Stimulated activated naive CD4-positive, alpha-beta T cell (primary cell): ENCODE measurements at places on chromosomes 11 and 22.

DNA sequence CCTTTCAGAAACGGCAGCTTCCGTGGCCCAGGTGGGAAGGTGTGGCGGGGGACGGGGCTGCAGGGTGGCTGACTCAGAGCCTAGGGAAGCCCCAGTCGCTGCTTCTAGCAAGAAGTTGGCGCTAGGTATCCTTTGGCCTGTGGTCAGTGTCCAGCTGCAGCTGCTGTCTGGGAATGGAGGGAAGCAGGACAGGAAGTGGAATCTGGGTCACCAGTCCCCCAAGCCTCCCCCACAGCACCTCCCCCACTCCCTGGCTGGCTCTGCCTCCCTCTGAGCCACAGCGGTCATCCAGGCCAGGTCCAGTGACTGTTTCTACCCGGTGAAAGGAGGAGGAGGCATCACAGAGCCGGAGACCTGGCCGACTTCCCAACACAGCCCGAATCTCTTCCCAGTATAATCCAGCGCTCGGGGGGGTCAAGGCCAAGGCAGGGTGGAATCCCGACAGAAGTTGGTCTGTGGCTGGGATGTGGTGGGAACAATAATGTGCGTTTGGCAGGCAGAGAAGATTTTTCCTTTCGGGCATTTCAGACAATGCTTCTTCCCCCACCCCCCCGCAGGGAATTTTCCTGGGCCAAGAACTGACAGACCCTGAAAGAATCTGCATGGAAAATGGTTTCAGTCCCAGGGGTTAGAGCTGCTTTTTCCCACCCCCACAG is 45.1 kb downstream of the C11orf96 start:
- no peak for DNase-seq

DNA sequence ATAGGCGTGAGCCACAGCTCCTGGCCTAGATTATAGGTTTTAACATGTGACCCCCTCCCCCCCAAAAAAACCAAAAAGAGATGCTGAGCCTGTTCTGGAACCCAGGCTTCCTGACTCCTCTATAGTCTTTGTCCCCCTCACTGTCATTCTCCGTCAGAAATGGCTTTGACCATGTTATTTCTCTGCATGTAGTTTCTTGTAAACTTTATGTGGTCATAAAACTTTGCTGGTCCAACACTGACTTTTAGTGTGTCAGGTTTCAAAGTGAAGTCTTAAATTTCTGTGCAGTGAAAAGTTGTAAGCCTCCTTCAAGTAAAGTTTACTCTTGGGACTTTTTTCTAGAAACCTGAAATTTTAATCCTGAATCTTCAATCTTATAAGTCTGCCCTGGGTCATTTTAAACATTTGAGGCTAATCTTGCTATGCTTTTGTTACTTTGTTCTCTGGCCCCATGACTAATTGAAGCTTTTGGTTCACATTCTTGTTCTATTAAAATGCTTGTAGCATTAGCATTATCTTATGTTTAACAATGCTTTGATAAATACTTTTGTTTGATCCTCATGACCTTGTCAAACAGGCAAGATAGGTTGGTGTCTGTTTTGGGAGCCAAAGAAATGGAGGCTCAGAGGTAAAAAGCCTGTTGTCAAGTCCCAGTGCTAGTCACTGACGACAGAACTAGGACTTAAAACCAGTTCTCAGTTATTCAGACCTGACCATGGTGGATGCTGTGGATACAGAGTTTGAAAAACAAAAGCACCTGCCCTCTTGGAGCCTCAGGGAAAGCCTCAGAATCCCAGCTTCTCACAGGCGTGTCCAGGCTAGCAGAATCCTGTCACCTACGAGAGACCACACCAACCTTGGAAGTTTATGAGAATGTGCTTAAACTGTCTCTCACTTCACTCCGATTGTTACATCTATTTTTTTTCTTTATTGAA is 87.7 kb upstream of the HORMAD2 start:
- DNase-seq, result no peak

DNA sequence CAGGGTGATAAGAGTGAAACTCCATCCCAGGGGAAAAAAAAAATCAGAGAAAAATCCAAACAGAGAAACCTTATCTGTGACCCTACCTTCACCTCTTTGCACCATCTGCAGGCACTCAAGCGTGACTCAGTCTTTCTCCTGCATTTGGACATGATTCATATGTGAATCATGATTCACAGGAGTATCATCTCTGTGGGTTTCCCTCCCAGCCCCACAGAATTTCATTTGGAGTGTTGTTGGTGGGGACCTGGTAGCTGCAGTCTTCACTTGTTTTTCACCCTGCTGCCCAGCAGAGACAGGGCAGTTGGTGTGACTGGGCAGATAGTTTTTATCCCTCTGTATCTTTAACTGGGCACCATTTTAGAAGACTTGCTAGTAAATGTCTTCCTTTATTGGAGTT is 75.7 kb downstream of the DEPDC5 start:
- DNase-seq, result no peak

DNA sequence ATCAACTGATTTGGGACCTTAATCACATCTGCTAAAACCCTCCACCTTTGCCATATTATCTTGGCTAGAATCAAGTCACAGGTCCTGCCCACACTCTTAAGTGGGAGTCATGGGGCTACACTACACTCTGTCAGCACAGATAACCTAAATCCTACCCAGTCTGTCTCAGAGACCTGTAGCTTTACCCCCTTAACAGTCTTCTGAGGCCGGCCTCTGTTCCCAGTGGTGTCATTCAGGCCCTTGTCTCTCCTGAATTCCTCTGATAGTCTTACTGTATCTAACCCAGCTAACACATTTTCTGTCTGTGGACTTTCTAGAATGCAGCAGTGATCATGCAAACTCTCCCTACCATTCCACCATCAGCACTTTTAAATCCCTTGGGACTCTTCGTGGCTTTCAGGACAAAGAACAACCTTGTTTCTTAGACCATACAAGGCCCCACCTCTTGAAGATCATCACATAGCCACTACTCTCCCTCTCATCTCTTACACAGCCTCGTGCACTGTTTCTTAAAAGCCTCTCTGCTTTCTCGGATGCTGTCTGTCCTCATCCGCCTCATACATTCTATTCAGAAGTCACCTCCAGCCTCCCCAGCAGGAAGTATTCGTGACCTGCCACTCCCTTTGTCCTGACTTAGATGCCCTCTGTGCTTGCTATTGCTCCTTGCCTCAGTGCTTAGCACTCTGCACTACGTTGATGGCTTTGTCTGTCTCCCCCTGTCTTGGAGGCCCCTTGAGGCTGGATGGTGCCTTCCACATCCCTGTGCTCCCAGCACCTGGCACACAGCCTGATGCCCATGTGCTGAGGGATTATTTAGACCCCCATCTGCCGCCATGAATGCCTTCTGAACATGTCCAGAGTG is 57.9 kb downstream of the PANX1 start:
- no peak for DNase-seq

DNA sequence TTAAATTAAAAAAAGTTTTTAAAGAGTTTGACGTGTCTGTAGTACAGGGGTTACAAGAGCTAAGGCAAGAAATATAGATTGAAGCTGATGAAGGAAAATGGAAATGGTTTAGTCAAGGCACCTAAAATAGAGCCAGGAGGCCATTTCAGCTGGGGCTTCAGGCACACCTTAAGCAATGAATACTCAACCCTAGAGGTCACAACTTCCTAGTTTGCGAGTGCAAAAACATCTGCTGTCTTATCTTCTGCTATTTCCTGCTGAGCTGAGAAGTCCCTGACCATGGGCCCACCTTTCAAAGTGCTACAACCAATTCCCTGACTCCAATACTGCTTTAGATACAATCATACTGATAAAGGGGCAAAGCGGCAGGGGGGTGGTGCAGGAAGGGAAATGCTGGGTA is 87.4 kb downstream of the DLG2 start:
- no peak for DNase-seq

DNA sequence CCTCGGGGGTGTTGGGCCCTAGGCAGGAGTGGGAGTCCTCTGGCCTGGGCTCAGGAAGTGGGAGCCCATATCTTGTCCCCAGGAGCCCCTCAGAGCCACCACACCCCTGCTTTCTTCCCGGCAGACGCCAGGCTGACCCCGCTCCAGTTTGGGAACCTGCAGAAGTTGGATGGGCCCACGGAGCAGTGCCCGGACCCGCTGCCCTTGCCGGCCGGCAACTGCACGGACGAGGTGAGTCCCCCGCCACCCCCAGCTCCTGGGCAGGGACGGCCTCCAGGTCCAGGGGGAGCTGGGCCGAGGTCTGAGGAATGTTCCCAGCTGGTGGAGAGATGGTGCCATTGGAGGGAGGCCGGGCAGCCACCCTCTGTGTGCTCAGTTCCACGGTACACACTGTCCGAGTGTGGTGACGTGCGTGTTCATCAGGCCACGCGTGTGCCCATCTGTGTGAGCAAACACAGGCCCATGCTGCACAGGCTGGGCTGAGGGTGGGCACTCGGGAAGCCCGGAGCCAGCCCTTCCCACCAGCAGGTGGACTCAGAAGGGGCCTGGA is 4.8 kb downstream of the MUC5B start:
- DNase-seq, result no peak

DNA sequence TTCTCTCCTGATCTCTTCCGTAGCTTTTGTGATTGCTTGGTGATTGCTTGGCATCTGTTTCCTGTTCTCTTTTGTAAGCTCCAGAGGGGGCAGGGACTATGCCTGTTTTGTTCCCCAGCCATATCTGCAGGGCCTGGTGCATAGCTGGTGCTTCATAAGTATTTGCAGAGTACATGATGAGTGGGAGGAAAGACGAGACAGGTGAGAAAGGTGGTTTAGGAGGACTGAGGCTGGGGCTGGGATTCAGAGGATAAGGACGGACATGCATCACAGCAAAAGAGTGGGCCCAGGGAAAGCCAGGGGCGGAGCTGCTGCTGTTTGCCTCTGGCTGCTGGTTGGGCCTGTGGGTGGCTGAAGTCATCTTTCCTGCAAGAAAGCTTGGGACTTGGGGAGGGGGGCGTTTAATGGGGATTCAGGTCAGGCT is 62.4 kb downstream of the DSCAML1 start:
- no peak for DNase-seq

DNA sequence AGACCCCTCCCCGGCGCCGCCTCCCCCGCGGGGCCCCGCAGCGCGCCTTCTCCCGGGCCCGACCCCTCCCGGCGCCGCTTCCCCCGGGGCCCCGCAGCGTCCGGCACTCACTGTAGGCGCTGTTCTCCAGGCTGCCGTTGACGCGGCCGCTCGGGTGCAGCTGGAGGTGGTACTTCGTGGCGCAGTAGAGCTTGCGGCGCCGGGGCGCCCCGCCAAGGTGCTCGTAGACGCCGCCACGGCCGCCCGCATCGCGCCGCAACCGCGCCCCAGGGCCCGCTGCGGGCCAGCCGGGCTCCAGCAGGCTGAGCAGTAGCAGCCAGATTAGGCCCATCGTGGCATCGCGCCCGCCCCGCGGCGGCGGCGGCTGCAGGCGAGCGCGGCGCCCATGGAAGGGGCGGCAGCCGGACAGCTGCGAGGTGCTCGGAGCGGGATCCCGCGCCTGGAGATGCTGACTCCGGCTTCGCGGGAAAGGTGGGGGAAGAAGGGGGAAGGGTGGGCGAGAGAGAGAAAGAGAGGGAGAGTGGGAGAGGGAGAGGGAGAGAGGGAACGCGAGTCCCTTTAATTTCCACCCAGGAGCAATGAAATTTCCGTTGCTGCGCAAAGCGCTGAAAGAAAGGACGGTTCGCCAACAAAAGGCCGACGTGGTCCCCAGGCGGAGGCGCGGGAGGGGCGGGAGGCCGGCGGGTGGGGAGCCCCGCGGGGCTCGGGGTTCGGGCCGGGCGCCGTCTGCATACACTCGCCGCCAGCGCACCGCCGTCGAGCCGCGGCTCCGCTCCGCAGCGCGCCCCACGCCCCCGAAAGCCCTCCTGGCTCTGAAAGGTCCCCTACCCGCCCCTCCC is at the start of gene FGF3:
Gene FGF3, minus strand, starts transcription at position 814 of the 839 bp plus-strand sequence. Its CDS starts 483 bp downstream, at position 331.
- DNase-seq, result no peak

DNA sequence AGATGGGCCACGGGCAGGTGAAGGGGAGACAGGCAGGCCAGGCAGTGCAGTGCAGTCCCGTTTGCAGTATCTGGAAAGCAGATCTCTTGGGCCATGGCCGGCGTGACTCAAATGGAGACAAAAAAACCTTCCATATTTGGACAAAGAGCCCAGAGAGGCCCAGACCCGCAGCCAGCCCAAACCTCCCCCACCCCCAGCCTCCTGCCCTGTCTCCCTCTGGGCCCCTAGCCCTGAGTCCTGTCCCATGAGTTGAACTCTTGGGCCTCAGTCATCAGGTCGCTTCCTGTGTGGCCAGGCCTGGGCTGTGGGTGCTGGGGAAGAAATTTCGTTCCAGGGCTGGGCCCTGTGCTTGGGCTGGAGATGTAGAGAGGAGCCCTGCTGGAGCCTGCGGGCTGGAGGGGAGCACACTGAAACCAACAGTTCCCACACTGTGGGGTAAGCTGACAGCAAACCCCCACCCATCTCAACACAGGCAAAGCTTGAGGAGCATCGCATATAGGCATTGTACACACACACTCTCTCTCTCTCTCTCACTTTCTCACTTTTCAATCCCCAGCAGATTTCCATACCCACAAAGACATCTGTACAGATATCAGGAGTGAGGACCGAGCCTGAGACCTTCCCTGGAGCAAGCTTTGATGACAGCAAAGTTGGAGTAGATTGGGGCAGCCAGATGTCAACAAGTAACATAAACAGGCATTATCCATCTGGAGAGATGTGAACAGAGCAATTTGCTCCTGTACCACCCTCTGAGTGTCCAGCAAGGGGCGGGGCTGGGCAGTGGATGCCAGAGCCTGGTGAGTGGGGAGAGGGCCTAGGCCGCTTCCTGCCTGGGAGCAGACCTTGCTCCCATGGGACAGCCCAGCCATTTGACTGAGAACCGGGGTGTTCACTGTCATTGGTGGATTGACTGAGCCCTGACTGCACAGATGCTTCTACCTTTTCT is 17.2 kb downstream of the ARHGEF17 start:
- DNase-seq, result no peak

DNA sequence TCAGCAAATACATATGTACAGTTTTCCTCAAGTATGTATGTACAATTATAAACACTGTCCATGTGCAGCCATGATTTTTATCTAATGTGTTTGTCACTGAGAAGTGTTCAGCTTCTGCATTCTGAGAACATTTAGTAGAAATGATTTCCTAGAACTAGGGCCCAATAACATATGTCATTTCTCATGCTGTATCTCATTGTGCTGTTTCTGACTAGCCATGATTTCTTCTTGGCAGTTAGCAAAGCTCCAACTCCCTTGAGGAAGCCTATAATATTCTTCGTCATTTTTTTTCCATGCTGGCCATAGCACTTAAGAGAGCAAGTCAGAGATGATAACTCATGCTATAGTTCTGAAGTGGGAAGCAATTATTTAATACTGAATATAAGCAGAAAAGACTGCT is 187.8 kb downstream of the DDX10 start:
- DNase-seq, result no peak

GRCh38 chr11:111344032-111344431 is 35.0 kb downstream of the POU2AF1 start:
- DNase-seq, result no peak
